EL (cell line): ENCODE measurements at places on chromosomes 2 and 18.

- DNase-seq: no peak
Measured at GRCh38 chr2:144718376-144718775, 198.5 kb upstream of the ZEB2 start.

DNA sequence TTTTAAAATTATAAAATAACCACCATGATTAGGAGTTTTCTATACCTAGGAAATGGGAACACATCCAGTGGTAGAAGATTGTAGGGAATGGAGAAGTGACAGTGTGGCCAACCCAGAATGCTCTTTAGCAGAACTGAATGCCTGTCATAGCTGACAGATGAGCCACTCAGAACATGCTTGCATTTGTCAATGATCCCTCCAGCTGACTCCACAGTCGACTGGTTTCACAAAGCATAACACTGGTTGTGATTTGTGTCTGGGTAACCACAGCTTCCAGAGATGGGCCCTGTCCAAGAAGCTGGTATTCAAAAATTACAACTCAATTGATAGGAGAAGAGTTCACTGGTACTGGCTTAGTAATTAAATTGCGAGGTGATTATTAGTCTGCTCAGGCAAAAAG is 9.0 kb upstream of the CTIF start:
- DNase-seq: peak; percentile 94

- no peak for DNase-seq
Measured at GRCh38 chr18:58640428-58640805, 11.5 kb upstream of the ALPK2 start.

GRCh38 chr2:151845481-151845880 is 17.3 kb upstream of the ARL5A start:
- DNase-seq: no peak

GRCh38 chr2:190755772-190756415 is 107.0 kb downstream of the NAB1 start:
- DNase-seq: no peak

GRCh38 chr2:205712508-205712907 is 30.2 kb downstream of the NRP2 start:
- peak; percentile 70 for DNase-seq

- DNase-seq: no peak
Measured at GRCh38 chr2:32942793-32943485, 3.8 kb upstream of the LTBP1 start.

DNA sequence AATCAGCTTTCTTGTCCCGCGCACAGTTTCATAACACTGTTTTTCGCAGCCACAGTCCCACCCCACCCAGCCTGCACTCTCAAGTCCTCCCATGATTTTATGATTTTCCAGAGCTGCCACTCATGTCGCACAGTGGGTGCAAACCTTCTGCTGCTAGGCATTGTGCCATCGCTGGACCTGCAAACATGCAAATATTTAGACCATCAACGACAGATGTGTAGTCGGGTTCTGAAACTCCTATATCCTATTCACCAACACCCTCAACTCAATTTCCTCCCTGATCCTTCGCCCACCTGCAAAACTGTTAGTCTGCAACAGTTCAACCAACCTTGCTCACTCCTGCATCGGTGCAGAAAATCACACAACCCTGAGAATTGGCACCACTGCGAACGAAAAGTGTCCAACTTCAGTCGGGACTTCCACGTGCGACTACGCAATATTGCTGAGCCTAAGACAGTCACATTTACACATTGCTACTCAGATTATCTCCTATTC is 871 bp upstream of the ALS2 start:
- DNase-seq: no peak

DNA sequence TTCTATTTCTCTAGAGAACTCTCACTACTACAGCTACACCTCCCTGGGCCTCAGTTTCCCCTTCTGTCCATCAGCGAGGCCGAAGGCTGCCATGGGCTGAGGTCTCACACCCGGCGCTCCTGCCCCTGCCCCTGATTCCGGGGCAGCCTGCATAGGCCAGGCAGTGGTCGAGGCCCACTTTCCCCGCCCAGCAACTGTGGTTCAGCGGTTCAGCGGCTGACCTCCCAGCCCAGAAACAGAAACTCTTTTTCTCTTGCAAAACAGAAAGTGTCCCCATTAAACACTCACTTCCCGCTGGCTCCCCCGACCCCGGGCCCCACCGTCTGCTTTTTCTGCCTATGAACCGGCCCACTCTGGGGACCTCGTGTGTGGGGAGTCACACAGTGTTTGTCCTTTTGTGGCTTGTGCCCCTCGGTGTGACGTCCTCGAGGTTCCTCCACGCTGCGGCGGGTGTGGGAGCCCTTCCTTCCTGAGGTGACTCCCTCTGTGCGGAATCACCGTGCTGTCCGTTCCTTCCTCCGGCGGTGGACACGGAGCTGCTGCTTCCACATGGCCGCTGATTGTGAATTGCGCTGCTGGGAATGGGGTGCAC is 16.0 kb downstream of the PDCD1 start:
- no peak for DNase-seq

DNA sequence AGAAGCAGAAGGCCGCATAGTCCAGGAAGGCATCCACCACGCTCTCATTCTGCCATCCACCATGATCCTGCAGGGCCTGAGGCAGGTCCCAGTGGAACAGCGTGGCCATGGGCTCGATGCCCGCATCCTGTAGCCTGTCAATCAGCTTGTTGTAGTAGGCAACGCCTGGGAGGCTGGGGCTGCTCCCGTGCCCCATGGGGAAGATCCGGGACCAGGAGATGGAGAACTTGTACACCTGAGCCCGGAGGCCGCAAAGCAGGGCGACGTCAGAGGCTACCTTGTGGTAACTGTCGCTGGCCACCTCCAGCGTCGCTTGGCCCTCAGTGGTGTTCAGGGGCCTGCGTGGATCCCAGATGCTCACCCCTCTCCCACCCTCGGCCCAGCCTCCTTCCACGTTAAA is 19.5 kb downstream of the LCT start:
- DNase-seq: no peak

- DNase-seq: no peak
Measured at GRCh38 chr2:233482616-233483015, 84.0 kb downstream of the USP40 start.

DNA sequence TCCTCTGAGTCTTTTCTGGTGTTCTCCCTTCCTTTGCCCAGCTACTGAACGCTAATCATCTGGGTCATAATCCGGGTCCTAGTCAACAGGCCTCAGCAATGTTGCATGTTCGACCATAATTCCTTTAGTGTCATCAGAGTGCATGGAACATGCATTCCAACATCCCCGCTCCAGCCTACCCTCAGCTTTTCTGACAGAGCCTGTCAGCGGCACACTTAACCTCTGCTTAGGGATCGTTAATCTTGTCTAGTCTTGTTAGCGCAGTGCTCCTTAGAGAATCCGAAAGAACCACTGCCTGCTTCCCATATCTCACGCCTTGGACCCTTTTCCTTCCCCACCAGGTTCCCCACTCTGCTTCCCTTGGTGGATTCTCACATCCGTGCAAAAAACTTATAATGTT is 767.9 kb upstream of the ID2 start:
- no peak for DNase-seq

DNA sequence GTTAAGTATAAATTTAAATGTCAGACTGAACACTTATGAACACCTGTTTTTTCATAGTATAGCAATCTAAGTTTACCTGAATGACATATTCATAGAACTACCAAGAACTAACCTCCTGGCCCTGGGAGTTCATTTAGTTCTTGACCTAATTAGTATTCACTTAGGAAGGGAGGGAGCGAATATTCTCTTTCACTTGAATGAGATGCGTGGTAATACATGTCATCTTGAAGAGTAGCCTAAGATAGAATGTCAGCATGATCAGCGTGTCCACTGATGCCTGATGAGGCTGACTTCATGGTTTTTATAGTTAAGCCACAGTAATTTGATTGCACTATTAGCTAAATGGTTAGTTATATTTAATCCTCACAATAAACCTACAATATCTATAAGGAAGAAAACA is 13.3 kb downstream of the NDUFAF7 start:
- no peak for DNase-seq

DNA sequence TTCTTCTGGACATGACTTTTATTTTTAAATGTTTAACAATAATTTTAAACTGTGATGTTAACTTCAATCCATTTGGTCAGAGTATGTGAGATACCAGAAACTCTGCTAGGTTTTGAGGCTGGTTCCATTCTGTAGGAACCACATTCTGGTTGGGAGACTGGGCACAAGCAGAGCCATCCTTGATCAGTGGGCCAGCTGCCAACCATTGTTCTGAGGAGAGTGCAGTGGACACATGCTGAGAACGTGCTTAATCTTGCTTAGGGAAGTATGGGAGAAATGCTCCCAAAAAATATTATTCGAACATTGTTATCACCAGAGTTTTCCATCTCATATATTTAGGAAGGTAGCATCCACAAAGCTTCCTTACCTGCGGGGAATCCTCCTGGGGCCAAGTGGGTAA is 155.8 kb downstream of the RTN4 start:
- DNase-seq: no peak

GRCh38 chr2:8750221-8750620 is 68.4 kb downstream of the ID2 start:
- peak; percentile 28 for DNase-seq

DNA sequence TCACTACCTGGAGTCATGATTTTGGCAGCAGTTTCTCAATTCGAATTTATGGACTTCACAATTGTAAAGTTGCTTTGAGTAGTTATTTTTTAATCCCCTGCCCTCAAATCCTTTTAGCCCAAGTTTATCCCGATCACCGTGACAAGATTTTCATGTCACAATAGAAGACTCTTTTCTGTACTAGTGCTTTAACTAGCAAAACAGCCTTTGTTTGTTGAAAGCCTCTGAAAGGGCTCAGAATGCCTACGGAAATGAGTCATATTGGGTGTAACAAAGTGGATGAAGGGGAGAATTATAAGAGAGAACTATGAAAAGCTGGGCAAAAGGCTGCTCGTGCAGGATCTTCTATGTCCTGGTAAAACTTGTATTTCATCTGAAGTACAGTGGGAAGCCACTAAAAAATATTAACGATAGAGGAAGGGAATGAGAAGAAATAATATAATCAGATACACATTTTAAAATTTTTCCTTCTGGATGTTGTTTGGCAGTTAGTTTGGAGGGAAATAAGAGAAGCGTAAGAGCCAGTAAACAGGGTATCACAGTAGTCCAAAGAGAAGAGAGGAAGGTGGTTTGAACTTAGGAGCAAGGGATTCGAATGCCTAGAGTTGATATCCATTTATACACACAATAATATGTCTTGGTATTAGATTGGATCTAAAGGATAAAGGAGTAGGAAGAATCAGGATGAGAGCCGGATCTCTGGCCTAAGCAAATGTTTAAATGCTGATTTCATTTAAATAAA is 114.9 kb downstream of the GALNT13 start:
- no peak for DNase-seq

- no peak for DNase-seq
Measured at GRCh38 chr18:69895066-69896047, 52.3 kb downstream of the CD226 start.

GRCh38 chr18:70228536-70228935 is 23.0 kb upstream of the RTTN start:
- peak; percentile 4 for DNase-seq

DNA sequence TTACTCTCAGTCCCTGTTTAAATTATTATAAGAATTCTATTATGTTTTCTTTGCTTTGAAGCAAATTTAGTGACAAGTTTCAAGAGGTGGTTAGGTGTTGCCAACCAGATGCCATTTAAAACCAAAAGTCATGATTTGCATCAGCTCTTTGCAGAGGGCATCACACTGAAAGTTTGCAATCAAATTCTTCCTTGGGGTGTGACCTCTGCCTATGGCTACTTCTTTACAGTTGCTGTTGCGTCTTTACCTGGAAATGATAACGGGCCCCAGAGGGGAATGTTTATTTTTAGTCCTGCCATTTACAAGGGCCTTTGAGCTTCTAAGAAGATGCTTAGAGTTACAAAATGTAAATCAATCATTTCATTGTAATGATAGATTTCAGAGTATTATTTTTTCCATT is 561.0 kb downstream of the ARHGAP15 start:
- DNase-seq: no peak

DNA sequence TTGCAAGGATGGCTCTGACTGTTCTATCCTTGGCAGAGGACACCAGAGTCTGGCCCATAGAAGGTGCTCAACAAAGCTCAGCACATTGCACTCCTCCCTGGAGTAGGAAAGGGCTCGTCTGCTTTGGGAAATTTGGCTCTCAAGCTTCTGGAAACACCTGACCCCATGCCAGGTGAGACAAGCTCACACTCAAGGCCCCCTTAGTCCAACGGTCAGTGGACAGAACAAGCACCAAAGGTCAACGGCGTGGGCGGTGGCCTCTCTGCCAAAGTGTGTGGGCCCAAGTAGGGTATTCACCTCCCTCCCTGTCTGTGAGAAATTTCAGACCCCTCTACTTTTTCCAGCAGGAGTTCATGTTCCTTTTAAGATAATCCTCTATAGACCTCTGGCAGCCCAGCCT is 2.0 kb upstream of the STEAP3 start:
- no peak for DNase-seq

- no peak for DNase-seq
Measured at GRCh38 chr18:78883501-78883900, 96.1 kb upstream of the SALL3 start.

DNA sequence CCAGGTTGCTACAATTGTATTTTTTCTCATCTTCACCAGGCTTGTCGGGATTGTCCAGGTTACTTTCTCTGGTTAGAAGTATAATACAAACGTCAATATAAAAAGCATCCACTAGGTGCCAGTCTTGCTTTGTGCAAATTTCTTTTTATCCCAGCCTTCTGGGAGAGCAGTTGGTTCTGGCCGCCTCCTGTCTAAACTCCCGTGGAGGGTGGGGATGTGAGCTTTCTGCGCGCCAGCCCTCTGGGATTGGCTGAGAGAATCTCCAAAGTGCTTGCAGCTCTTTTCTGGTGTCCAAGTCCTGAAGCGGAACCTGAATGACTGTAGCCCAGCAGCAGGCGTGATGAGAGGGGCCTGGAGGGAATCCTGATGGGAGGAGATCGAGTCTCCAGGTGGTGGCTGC is 22.4 kb upstream of the TOGARAM2 start:
- DNase-seq: peak; percentile 76

DNA sequence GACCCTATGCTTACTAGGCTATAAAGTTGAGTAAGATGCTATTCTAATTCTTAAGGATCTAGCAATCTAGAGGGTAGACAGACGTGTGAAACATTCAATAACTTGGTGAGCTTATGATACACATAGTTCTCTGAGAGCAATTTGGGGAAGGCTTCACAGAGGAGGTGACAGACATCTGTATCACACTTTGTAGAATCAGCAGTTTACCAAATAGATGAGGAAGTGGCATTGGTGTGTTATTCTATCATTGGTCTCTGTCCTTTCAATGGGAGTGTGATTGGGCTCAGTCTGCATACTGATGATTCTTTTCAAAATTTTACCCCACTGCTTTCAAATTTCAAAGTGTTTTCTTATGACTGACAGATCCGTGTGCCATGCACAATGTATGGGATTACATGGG is 47.0 kb upstream of the TMEM178A start:
- no peak for DNase-seq

- no peak for DNase-seq
Measured at GRCh38 chr2:231332388-231332787, 63.1 kb upstream of the B3GNT7 start.

DNA sequence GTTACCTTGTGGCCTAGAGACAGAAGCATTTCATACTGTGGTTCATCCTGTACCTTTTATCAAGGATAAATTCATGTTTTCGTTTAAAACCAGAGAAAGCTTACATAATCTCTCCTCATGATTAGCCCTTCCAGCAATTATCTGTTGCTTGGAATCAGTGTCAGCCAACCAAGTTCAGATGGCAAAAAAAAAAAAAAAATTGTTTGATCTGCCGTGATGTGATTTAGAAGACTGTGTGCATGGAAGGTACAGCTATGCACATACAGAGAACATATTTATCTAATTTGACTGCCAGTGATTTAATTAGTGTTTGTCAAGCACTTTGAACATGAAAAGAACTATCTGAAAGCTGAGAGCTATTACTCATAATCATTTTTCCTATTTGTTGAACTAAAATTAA is 180.9 kb downstream of the ZEB2 start:
- DNase-seq: no peak

- no peak for DNase-seq
Measured at GRCh38 chr2:196174404-196174803, 3.0 kb upstream of the STK17B start.
